ENCODE measurements at places on chromosomes 3 and 15.

DNA sequence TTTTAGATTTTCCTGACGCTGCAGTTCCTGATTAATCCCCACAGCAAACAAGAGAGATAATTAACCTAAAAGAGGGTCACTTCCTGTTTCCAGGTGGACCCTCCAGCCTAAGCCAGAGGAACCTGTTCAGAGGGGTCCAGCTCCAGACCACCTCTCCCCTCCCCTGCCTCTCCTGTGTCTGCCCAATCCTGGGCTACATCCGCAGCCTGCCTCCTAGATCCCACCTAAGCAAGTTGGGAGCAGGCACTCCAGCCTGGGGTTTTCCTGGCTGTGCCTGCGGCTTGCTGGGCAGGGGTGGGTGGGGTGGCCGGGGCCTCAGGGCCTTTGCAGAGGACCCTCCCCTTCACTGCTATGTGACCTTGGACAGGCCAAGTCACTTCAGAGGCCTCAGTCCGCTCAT is 178.6 kb upstream of the LINGO1 start:
- no peak for DNase-seq

DNA sequence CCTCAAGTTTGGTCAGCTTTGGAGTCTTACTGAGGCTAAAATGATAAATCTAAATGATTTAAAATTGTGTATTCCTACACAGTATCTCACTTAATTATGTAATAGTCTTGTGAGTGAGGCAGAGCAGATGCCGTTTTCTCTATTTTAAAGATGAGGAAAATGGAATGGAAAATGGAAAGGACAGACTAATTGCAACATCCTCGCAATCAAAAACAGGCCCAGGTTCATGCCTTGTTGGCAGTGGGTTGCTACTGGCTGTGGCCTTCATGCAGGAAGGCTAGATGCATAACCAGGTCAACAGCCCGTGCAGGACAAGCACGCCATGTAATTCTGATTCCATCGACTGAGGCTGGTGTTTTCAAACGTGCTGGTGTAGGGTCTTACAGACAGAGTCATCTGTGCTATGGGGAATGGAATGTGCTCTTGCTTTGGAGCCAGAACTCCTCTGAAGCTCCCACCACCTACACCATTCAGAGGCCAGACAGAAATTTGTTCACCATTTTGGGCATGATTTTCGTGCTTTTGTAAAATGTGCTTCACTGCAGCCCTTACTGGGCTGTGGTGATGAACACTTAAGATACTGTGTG is 37.9 kb downstream of the MLH1 start:
- DNase-seq, result no peak

- DNase-seq, result no peak
These were observed 107.2 kb upstream of the RASGRP1 start for GRCh38 chr15:38671675-38672254.

- DNase-seq, result no peak
These were observed 55.8 kb downstream of the DAPK2 start for GRCh38 chr15:63990454-63990853.

DNA sequence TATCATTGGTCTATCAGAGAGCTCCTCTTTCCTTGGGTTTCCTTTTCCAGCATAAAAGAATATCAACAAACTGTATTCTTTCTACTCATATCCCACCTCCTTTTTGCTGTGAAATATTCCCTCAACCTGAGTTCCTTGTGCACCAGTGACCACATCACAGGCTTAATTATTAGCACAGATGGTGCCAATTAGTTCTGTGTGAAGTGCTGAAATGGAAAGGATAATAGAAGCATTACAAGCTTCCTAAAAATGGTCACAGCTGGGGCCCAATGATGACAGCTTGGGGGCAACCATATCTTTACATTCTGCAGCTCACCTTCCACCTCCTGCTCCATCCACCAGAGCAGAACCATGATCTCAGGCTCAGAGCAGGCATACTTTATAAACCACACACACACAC is 84.6 kb downstream of the ANO10 start:
- no peak for DNase-seq

GRCh38 chr3:181915551-181915950 is 203.8 kb downstream of the SOX2 start:
- no peak for DNase-seq

DNA sequence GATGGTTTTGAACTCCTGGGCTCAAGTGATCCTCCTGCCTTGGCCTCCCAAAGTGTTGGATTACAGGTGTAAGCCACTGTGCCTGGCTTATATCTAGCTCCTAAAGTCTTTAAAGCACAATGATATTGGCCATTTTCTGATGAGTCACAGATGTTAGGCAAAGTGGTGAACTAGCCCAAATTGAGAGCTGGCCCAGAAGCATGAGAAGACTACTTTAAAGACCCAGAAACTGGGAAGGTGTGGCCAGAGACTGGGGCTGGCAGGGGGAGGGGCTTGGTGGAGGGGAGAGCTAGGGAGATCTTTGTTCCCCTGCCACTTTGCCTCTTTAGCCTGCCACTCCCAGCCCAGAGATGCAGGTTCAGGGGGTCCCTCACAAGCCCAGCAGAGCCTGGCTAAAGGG is 21.6 kb downstream of the CHRNA3 start:
- peak; percentile 19 for DNase-seq

DNA sequence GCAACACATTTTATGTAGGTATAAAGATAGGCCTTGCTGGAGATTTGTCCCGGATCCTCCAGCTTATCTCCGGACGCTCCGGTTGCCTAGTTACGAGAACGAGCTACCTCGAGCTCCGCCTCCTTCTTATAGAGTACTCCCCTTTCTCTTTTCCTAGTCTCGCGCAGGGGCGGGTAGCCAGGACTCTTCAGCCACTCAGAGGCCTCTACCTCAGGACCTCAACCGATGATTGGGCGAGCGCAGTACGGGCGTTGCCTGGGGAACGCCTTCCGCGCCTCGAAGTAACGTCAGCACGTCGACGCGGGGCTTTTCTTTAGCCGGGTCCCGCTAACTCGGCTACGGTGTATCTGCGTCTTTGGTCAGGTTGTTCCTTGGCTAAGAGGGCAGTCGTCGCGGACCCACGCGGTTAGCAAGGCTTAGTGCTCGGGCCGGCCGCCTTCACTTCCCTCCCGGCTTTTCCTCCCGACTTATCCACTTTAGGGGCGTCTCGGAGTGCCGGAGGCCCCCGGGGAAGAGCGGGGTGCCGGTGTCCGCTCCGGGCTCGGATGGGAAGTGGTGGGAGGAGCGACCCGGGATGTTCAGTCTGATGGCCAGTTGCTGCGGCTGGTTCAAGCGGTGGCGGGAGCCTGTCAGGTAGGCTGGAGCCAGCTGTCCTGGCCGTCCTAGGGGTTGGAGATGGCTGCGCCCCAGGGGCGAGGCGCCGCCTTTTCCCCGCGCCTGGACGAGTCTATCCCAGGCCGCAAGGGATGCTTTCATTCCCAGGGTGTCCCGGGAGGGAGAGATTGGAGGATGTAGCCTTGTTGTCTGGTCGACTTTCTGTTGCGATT is at the start of gene ARL13B:
ARL13B (plus strand) TSS at position 306 of the 827 bp plus-strand sequence; CDS start at position 575, 269 bp downstream.
- DNase-seq, result peak; percentile 100

- no peak for DNase-seq
These were observed 89.9 kb downstream of the IQSEC1 start for GRCh38 chr3:12983319-12983718.

DNA sequence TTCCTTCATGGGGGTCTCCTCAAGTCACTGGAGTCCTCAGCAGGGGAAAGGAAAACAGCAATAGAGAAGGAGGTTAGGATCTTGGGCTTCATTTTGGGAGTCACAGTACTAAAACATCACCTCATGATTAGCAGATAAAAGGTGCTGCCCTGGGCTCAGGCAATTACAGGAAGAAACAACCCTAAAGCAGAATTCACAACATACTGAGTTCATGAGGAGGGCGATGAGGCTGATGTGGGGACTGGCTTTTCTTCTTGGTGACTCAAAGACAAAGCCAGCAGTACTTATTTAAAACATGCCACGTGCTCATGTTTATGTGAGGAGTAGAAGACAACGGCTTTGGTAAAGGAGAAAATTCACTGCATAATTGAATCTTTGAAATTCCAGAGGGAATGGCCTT is 822.3 kb upstream of the CFAP20DC start:
- DNase-seq, result no peak

- DNase-seq, result no peak
These were observed 69.5 kb downstream of the CACNA2D2 start for GRCh38 chr3:50433954-50434353.

GRCh38 chr15:85036716-85037115 is 55.1 kb downstream of the PDE8A start:
- no peak for DNase-seq

DNA sequence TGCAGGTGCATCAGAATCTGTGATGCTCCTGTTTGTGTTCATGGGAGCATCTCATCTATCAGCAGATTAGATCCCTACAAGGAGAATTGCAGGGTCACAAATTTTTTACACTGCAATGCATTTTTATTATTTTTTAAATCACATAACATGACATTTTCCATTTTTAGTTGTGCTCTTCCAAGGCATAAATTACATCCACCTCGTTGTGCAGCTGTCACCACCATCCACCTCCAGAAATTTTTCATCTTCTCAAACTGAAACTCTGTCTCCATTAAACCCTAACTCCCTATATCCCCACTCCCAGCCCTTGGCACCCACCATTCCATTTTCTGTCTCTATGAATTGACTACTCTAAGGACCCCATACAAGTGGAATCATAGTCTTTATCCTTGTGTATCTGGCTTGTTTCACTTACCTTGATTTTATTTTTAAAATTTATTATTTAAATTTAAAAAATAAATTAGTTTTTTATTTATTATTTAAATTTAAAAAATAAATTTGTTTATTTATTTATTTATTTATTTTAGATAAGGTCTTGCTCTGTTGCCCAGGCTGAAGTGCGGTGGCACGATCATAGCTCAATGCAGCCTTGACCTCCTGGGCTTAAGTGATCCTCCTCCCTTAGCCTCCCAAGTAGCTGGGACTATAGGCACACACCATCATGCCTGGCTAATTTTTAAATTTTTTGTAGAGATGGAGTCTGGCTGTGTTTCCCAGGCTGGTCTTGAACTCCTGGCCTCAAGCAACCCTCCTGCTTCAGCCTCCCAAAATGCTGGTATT is 47.7 kb downstream of the FBLN2 start:
- DNase-seq, result no peak

GRCh38 chr15:66108483-66109265 is 144.9 kb downstream of the MEGF11 start:
- DNase-seq, result no peak

DNA sequence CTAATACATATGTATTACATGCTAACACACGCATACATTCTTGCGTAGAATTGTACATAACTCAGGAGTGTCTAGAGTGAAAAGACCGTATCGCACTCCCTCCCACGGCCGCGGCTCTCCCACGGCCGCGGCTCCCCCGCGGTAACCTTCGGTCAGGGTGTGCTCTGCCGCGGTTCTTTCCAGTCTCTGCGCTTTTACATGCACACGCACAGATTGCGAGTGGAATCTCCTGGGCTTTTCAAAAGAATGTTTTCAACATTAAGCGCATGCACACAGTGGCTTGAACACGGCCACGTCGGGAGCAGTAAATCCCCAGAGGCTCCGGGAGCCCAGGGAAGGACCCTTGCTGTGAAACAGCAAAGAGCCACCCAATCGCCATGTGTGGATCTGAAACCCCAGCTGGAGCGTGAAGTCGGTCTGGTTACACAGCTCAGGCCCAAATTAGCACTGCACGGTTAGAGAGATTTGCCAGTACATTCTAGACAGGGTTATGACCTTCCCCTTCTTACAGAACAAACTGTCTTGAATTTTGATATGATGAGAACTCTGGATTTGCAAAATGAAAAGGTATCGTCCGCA is 805 bp upstream of the RGMA start:
- no peak for DNase-seq

- no peak for DNase-seq
These were observed 135.6 kb downstream of the TJP1 start for GRCh38 chr15:29686445-29687203.

DNA sequence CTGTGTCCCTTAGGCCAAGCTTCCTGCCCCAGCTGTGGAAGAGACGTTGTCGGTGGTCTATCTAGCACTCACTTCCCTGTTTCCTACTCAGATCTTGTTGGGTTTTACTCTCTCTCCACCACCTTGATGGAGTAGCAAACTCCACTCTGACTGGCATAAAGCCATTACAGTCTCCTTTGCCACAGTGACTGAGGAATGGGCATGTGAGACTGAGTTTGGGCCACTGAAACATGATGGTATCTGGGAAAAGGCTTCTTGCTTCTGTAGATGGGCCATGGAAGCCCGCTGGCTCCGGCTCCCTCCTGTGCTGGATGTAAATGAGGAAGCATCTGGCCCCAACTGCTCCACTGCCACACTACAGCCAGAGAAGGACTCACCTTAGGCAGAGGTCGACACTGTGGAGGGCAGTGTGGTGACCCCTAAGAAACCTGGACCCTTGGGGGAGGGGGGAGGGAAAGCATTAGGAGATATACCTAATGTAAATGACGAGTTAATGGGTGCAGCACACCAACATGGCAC is 9.4 kb upstream of the CAMK1 start:
- no peak for DNase-seq

- no peak for DNase-seq
These were observed 660.8 kb upstream of the UBE2E2 start for GRCh38 chr3:22542311-22542710.

DNA sequence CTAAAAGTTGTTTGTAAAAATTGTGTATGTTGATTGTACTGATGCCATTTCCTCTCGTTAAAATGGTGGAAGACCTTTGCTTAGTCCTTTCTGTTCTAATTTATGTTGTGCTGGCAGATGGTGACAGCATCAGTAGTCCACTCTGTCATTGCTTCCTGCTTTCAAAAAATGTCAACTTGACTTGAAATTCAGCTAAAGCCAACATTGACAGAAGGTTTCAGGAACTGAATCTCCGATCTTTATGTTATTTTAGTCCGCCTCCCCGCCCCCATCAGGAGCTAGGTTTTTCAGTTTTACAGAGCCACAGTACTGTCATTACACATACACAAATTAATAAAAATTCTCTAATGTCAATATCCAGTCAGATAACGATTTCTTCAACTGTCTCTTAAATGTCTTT is 1.5 kb downstream of the CEP63 start:
- peak; percentile 58 for DNase-seq
